ENCODE measurements at places on chromosomes 2 and 18. TPM values are rescaled to one million over a fixed set of nuclear protein-coding genes. Genes with fewer than 3 reads are reported as not detected.
A peak's percentile ranks its signal among the peaks of the same experiment; 100 is the strongest.

DNA sequence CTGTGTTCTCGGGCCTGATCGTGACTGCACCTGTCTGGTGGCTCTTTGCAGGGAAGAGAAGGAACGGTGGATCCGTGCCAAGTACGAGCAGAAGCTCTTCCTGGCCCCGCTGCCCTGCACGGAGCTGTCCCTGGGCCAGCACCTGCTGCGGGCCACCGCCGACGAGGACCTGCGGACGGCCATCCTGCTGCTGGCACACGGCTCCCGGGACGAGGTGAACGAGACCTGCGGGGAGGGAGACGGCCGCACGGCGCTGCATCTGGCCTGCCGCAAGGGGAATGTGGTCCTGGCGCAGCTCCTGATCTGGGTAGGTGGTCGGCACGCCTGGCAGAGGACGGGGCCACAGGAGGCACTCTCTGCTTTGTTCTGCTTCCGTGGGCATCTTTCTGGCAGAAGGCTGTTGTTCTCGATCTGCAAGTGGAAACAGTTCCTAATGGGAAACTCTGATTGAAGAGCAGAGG lies 48.0 kb downstream of the GBX2 start:
- peak; percentile 63 for DNase-seq

GRCh38 chr2:142395291-142395690 lies 264.5 kb upstream of the LRP1B start:
- DNase-seq: no peak

- peak; percentile 51 for DNase-seq
Measured at GRCh38 chr18:23077493-23078256, 57.6 kb upstream of the CABLES1 start.

DNA sequence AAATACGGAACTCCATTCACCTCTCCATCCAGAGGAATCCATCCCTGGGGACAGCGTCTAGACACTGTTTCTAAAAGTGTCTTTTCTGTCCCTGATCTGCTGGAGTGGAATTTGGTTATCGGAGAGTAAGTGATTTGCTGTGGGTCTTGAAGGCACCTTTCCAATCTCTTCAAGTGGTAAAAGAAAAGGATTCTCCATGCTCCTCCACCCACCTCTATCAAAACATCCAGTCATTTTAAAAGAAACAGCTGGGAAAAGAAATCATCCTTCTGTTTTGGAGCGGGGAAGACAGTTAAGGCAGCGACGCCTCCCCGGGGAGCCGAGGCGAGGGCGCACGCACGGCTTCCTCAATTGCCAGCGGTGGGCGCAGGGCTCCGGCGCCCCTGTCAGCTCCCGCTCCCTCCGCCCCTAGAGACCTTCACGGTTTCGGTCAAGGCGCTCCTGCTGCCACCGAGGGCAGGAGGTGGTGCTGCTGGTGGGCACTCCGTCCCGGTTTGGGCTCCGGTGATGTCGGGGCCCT lies 547 bp downstream of the SLC35F5 start:
- DNase-seq: peak; percentile 42

GRCh38 chr2:55932843-55933242 lies 9.3 kb upstream of the EFEMP1 start:
- DNase-seq: no peak

DNA sequence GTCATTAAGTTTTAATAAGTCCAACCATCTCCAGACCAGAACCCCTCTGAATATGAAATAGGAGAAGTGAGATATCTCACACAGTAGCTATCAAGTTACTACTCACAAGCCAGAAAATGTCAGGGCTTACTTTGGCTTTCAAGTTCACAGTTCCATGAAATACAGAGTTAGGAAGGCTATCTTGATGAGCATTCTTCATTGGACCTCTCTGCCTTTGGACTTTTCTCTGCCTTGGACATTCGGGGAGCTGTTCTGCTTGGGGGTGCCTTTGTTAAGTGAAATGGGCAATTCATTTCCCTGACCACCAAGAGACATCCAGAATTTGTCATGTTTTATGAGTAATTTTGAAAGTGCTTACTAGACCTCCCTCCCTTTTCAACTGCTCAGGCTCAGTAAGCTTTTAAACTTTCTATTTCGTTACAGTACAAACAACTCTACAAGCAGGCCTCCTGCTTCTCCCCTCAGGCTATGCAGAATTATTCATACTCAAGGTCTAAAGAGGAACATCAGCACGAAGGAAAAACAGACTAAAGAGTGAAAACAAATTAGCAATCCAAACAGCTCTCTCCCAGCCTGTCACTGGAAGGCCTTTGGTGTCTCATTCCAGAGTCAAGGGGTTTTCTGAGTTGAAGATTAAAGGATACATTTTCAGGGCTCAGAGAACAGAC lies 95.3 kb downstream of the MREG start:
- DNase-seq: peak; percentile 55

DNA sequence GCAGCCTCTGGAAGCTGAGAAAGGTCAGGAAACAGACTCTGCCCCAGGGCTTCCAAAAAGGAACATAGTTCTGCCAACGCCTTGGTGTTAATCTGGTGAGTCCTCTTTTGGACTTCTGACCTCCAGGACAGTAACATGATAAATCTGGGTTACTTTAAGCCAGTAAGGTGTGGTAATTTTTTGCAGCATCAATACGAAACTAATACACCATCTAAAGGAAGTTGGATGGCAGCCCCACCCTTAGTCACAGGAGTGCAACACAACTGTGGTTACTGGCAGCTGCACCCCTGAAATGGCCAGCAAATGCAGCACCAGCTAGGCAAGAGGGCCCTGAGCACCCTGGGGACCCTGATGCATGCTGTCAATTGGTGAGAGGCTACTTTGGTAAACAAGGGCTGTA lies 25.8 kb downstream of the CREG2 start:
- no peak for DNase-seq

- DNase-seq: no peak
Measured at GRCh38 chr2:50066873-50067272, 912.6 kb upstream of the FSHR start.

DNA sequence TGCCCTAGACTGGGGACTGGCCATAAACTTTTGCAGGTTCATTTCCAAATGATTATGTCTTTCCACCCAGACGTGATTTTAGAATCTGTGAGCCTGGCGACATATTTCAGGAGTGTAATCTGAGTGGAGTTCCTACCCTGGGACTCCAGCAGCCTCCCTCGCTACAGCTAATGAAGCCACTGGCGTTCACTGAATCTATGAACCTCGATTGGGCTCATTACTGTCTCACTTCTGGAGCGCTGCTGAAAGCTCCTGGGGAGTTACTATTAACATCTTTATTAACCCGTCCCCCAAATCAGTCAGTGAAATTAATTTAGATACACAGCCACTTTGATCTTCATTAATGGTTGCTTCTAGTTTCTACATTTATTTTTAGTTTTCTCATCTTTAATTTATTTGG lies 56.5 kb downstream of the CDK15 start:
- no peak for DNase-seq

- no peak for DNase-seq
Measured at GRCh38 chr2:163984986-163985385, 249.2 kb upstream of the FIGN start.

DNA sequence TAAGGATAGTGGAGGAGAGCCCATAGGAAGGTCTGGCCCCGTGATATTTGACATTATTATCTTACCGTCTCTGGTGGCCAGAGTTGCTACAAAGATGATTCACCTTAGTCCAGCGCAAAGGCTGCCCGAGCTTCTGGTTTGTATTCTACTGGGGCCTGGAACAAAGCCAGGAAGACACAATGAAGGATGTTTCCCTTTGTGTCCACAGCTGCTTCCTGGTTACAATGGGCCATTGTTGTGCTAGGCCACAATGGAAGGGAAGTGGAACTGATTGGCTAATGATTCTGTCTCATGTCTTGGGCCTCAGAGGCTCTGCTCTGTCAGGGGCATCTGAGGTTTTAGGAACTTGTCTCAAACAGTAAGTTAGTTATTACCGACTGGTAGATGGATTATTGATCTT lies 132.2 kb downstream of the TDRD15 start:
- peak; percentile 70 for DNase-seq

- no peak for DNase-seq
Measured at GRCh38 chr2:204900910-204901309, 355.6 kb downstream of the PARD3B start.

DNA sequence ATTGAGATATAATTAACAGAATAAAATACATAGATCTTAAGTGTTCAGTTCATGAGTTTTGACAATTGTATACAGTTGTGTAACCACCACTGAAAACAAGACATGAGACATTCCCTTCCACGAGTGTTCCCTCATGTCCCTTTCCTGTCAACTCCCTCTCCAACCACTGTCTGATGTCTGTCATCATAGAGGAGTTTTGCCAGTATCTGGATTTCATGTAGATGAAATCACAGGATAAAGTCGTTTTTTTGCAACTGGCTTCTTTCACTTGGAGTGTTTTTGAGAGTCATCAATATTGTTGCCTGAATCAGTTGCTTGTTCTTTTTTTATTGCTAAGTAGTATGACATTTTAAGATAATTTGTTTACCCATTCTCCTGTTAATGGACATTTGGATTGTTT lies 52.7 kb downstream of the RBMS1 start:
- peak; percentile 61 for DNase-seq

GRCh38 chr18:9854801-9855676 lies 30.7 kb upstream of the TXNDC2 start:
- peak; percentile 72 for DNase-seq

- DNase-seq: no peak
Measured at GRCh38 chr2:71905205-71905604, 242.5 kb downstream of the CYP26B1 start.

GRCh38 chr2:608711-609110 lies 68.5 kb downstream of the TMEM18 start:
- no peak for DNase-seq

DNA sequence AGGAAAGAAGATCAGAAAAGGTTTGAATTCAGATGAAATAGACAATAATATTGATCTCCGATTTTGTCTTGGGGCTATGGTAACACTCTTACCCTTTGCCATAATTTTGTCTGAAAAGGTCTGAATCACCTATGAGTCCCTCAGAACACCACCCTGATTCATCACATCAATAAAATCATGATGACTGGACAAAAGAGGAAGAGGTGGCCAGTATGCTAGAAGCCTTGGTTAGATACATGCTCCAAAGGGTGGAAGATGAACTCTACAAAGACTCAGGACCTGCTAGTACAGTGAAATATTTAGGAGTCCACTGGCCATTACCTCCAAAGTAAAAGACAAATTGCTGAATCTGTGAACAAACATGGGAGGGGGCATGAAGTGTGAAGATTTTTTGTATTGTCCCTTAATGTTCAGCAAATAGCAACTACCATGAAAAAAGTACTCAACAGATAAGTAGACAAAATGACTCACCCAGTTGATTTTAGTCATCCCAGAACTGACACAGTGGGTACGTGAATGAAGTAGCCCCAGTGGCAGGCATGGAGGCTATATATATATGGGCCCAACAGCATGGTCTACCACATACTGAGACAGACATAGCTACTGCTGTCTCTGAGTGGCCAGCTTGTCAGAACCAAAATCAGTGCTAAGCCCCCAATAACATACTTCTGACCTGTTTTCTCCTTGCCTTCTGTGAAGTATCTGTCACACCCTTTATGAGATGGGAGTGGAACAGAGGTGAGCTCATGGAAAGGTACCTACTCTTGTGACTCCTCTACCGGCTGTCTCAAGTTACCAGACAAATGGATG lies 36.5 kb upstream of the GLS start:
- DNase-seq: no peak

DNA sequence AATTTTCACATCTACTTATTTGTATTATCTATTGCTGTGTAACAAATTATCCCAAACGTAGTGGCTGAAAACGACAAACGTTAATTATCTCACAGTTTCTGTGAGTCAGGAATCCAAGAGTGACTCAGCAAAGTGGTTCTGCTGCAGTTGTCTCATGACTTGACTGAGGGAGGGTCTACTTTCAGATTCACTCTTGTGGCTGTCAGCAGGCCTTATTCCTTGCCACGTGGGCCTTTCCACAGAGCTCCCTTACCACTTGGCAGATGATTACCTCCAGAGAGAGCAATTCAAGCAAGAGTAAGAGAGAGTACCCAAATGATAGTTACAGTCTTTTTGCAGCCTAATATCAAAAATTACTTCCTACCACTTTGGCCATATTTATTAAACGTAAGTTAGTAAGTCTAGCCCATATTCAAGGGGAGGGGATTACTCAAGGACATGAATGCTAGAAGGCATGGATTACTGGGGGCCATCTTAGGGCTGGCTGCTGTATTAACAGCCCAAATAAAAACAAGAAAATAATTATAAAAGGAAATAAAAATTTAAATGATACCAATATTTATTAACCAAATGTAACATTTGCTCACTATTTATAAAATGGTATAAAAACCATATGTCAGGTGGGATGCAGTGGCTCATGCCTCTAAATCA lies 48.7 kb upstream of the NBEAL1 start:
- DNase-seq: peak; percentile 13

DUSP2 gene
- 8.0 TPM for total RNA-seq

L3MBTL4 gene
- total RNA-seq: 6.5 TPM

ZBTB14 gene
- total RNA-seq: 12.5 TPM

ANKRD29 gene
- 9.2 TPM for total RNA-seq

HOXD12 gene
- total RNA-seq: not detected

ANKRD30B gene
- total RNA-seq: not detected

SCN9A gene
- total RNA-seq: 11.1 TPM
